ENCODE measurements at places on chromosomes 6 and 20. TPM values are rescaled to one million over a fixed set of nuclear protein-coding genes. Genes with fewer than 3 reads are reported as not detected.
A peak's percentile ranks its signal among the peaks of the same experiment; 100 is the strongest.

Gene MAFB
- 2.0 TPM for total RNA-seq

Gene CAGE1
- 0.09 TPM for total RNA-seq

DNA sequence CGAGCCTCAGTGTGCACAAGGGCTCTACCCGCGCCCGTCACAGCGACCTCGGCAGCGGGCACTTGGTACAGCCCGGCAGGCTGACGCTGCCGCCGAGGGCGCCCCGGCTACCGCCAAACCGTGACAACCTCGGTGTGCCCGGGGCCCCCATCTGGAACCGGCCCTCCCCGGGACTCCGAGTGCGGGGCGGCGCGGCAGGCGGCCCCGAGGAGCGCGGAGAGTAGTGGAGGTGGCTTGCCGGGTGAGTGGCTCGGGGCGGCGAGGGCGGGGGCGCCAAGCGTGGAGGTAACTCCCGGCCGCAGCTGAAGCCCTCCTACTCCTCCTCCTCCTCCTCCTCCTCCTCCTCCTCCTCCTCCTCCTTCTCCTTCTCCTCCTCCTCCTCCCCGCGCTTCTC is at the start of gene ISM1:
TSS of gene ISM1 (plus strand) at position 371 of the 394 bp plus-strand sequence. CDS start 503 bp downstream, outside the sequence.
- DNase-seq: peak; percentile 9

- DNase-seq: no peak
These were observed 383.0 kb upstream of the JARID2 start for GRCh38 chr6:14862845-14863244.

GRCh38 chr20:57582432-57583288 is 21.8 kb downstream of the PCK1 start:
- peak; percentile 44 for DNase-seq

- DNase-seq: no peak
These were observed 126.3 kb downstream of the CARMIL1 start for GRCh38 chr6:25405442-25405841.

GRCh38 chr6:5450073-5450472 is 188.8 kb downstream of the FARS2 start:
- DNase-seq: no peak

DNA sequence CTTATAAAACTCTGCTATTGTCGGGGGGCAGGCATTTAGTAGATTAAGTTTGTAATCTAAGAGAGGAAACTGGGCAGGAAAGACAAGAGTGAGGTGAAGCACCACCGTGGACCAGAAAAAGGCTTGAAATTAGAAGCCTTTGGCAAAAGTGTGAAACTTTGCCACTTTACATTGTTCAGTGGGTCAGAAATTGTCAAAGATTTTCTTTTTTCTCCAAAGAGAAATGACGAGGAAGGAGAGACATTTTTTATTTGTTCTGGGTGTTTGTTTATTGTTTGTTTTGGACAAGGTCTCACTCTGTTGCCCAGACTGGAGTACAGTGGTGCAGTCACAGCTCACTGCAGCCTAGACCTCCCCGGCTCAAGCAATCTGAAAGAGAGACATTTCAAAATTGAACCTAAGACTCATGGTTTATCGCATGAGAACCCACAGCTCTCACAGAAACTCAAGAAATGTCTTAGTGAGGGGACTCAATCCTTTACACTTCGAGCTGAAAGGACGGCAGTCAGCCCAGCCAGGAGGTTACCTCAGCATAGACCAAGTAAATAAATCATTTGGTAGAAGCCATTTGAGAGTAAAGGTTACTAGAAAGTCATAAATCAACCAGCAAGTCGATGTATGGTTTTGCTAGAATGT is 262.8 kb upstream of the TAB2 start:
- no peak for DNase-seq

DNA sequence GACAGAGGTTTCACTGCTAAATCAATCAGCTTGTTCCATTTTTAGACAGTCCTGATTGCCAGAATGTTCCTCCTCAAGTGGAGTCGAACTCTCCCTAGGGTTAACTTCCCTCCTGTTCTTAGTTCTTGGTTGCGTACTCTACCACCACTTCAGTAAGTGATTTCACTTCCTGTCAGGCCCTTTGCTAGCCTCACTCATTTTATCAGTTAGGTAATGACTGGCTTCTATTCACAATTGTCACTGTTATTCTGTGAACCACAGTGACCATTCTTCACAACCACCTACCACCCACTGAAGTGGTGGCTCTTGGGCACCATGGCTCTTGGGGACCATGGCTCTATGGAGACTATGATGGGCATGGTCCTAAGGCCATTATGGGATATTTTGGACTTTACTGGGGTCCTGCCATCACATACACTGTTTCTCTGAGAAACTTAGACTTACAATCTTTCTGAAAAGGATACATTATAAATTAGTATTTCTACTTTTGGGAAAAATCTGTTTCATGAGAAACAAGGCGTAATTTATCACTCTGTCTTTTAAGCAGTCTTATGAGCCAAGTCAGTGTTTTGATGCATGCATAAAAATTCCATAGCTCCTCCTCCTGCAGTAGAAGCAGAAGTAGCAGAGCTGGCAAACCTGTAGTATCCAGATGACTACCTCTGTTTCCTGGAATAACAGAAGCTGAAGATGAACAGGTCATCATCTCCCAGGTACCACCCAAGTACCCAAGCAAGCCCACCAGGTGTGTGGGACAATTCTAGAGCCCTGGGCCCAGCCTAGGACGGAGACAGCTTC is 66.3 kb downstream of the ATXN1 start:
- no peak for DNase-seq

DNA sequence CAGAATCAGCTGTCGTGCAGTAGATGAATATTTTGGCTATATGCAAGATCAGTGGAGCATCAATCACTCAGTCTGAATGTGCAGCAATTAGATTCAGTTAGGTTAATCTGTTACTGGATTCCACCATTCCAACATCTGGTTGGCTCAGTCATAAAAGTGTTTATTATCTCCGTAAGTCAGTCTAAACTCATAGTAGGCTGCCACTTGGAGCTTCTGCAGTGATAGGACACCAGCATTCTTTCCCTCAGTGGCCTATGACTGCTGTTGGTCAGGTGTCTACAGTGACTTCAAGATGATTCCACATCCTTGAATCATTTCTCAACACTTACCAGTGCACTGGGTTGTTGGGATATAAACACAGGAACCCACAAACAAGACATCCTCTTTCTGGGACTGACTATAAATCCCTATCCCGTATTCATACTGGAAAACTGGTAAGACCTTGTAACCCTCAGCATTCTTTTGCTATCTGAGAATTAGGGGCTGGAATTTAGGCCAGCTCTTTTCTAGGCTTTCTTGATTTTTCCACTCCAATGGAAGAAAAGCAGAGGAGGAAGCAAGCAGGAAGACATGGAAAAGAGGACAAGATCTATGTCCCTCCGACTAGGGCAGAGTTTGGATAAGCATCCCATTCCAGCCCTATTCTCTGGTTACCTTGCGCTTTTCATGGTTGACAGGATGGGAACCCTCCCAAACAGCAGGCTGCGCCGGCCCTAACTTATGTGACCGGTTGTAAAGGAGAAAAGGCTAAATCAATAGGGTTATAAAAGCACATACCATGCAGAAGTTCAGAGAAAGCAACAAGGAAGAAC is 919.6 kb downstream of the KIF16B start:
- DNase-seq: no peak

DNA sequence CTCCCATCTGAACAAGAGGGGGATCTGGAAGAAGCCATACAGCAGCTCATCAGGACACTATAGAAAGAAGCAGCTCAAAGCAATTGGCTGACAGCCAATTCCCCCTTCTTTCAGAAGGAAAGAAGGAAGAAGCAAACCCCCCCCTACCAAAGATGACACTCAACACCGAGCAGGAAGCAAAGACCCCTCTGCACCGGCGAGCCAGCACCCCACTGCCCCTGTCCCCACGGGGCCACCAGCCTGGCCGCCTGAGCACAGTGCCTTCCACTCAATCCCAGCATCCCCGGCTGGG is 1.2 kb downstream of the REM1 start:
- no peak for DNase-seq

DNA sequence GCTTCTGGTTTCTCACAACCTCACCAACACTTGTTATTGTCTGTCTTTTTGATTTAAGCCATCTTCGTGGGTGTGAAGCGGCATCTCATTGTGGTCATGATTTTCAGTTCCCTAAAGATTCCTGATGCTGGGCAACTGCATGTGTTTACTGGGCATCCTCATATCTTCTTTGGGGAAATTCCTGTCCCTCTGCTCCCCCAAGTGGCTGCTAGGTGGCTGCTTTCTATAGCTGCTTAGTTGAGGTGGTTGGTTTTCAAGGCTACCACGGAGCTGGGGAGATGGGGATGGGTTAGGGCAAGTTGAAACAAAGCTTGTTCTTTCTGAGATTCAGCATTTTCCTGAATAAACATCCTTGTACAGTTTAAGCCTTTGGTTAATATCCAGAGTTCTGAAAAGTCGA is 403.9 kb upstream of the SULF2 start:
- DNase-seq: no peak

- peak; percentile 44 for DNase-seq
These were observed 117.8 kb downstream of the RTN4IP1 start for GRCh38 chr6:106511288-106512047.

GRCh38 chr6:141562851-141563763 is 569.6 kb upstream of the GJE1 start:
- peak; percentile 95 for DNase-seq

DNA sequence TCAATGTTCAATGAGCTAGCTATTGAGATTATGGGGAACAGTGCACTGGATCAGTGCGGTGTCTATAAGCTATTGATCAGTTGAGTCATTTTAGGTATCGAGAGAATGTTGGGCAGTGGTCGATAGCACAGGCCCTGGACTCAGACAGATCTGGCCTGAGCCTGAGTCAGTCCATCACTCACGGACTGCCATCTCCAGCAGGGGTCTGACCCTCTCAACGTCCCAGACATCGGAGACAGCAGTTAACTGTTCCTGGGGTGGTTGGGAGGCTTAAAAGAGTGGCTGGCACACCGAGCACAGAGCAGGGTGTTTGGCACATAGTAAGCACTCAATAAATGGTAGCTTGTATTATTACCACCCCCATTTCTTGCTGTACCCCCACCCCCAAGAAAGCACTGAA is 9.3 kb downstream of the EYA2 start:
- no peak for DNase-seq

- DNase-seq: no peak
These were observed 43.0 kb downstream of the DNAAF9 start for GRCh38 chr20:3364323-3365013.

DNA sequence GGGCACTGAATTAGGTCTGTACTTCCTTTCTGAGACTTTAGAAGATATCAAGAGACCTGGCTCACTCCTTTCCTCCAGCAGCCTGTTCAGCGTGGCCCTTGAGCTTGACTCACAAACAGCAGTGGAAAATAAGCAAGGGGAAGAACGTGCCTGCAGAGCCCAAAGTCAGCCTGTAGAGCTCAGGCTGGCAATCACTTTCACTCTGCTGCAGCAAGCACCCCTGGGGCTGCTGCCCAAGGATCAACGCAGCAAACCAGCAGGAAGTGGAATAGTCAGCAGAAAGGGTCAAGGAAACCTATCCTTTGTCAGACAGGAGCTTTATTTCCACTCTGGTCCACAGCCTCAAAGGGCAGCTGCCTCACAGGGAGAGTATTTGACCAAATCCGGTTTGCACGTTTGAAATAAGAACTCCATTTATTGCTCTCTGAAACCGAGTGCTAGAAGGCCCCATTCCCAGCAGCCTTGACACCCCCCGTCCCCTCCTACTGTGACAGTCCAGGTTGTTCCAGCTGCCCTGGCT is 77.4 kb downstream of the PRDM1 start:
- DNase-seq: peak; percentile 80

DNA sequence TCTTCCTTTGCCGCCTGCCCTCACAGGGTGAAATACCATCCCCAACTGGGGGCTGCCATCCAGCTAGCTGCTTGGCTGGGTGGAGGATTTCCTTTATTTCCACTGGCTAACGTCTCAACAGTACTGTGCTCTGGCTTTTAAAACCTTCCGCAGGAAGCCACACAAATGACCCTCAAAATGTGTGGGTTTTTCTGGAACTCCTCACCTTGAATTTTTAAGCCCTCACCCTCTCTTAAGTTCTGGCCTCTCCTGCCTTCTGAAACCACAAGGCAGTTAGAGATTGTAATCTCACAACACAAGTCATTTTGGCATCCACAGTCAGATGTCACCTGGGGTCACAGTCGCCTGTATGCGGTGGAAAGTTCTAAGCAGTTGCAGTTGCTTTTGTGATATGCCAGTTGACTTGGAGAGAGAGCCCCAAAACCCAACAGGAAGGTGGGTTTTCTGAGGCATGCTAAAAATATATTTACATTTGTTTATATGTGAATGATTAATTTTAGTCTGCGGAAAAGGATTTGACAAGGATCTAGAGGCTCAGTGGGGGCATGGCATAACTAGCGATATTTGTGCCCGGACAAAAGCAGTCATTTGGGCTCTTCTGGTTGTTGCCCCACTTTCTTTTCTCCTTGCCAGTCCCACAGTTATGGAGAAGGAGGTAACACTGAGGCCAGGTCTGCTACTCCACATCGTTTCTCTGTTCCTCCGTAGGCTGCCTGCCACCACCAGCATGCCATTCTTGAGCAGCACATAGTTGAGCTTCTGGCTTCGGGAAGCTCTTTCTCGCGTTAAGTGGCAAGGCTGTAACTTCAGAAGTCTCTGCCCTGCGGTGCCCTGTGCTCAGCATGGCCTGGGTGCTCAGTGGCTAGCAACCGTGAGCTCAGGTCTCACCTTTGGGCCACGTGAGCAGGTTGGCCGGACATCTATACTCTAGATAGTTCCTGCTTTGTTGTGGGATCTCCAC is 335.3 kb downstream of the CD83 start:
- no peak for DNase-seq
